IPS-NIHi11 (cell line): ENCODE measurements at places on chromosomes 2 and 18.
A peak's percentile ranks its signal among the peaks of the same experiment; 100 is the strongest.

DNA sequence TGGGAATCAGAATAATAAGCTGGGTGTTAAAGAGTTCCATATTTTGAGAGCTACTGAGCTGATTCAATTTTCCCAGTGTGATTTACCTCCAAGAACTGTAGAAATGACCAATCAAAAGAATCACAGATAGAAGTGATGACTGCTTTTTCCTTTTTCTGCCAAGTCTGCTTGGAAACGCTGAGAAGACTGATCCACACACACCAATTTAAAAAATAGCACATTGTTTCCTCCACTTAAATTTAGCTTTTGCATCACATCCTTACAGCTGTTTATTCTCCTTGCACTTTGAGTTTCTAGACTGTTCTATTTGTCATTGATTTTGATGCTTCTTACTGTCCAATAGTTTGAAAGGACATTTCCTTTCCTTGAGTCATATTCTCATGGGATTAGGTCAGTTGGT, 590.3 kb upstream of the CHAC2 start:
- no peak for DNase-seq

DNA sequence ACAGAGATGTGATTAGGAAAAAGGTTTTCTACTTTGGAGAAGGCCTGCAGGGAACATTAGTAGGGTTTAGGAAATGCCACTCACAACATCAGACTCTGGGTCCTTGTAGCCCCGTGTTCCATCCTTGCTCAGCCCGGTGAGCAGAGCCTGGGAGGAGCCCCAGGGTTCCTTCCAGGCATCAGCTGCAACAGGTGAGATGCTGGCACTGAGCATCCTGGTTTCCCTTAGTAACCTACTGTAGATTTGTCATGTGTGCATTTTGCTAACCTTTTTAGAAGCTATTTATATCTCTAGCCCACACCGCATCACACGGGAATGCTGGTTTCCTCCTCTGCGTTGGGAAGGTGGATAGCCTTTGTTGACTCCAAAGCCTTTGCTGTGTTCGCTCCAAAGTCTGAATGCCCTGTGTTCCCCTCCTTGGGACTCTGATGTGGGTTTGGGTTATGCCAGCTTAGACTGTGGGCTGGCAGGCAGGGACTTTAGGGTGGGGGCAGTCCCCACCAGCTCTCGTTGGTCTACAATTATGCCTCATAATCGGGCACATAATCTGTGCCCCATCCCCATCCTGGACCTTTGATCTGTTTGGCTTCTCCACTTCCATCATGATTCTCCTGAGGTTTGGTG, 69.3 kb downstream of the TMEM247 start:
- no peak for DNase-seq

GRCh38 chr2:121491518-121491917, 39.2 kb upstream of the RNU4ATAC start:
- DNase-seq: no peak

DNA sequence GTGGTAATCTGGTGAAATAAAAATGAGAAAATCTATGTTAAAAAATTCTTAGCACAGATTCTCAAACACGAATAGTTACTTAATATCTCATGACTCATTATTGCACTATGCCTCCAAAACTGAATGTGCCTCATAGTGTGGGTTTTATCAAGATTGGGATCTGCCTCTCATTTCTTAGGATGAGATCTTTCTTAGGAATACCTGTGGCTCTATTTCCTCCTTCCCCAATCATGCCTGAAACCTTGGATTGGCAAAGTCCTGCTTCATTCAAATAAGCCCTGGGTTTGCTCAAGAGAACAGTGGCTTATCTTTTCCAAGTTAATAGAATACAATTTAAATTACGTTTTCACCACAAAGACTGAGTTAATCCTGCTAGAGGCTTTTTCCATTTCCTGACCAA, 100.3 kb downstream of the DPP10 start:
- no peak for DNase-seq

DNA sequence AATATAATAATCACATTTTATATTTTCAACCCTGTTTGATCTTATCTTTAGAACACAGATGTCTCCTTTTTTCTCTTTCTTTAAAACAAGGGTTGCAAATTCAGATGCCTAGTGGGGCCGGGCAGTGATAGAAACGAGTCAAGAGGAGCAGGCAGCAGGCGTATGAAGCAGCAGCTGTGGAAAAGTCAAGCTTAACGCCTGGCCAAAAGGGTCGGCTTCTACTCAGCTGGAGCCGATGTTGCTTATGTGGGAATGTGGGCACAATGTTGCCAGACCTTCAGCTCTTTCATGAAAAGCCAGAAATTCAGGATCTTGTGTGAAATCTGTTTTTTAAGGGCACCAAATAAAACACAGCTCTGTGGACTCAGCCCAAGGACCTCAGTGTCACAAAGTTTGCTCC, 642.7 kb downstream of the ARHGAP15 start:
- DNase-seq: no peak

GRCh38 chr2:28356095-28356911, 36.4 kb upstream of the FOSL2 start:
- DNase-seq: peak; percentile 59

DNA sequence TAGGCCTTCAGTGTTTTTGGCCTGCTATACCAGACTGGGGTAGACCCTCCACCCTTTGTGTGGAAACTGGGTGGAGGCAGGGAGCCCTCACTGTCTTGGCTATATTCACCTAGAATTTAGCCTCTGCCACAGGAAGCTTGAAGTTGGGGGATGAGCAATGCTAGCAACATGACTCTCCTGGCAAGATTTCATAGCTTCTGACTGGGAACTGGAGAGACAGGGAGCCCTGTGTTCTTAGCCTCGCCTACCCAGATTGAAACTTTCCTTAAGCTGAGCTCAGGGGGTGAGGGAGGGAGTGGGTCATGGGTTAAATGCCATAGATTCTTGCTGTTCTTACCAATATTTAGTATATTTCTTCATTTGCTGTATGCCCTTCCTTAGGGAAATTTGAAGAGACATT, 46.8 kb upstream of the FAM98A start:
- DNase-seq: no peak

GRCh38 chr18:1464444-1465217, 560.0 kb downstream of the ADCYAP1 start:
- DNase-seq: no peak

- no peak for DNase-seq
Observed at GRCh38 chr2:212977152-212977551, 174.3 kb downstream of the IKZF2 start.

DNA sequence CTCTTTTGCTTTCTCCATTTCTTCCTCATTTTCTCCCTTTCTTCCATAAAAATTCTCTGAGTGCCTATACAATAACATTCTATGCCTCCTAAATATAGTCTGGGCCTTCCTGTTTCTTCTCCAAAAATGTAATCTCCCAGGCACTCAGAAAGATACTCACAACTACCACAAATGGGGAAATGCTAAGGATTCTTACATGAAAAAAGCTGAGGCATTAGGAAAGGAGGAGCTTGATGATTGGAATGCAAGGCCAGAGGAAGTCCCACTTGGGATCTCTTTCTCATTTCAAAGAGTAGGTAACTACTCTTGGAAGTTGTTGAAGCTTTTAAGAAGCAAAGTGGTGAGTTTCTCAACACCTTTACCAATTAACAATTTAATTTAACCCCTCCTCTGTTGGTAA, 3.4 kb downstream of the VSNL1 start:
- no peak for DNase-seq

- no peak for DNase-seq
Observed at GRCh38 chr2:59787095-59787494, 766.4 kb downstream of the BCL11A start.

DNA sequence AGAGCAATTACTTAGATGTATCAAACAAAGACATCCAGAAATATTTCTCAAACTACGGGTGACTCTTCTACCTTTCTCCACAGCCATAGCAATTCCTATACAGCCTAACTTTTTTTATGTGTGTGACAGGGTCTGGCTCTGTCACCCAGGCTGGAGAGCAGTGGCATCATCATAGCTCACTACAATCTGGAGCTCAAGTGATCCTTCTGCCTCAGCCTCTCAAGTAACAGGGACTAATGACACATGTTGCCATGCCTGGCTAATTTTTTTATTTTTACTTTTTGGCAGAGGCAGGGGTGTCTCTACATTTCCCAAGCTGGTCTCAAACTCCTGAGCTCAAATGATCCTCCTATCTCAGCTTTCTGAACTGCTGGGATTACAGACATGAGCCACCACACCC, 328.9 kb upstream of the NT5C1B start:
- DNase-seq: no peak

DNA sequence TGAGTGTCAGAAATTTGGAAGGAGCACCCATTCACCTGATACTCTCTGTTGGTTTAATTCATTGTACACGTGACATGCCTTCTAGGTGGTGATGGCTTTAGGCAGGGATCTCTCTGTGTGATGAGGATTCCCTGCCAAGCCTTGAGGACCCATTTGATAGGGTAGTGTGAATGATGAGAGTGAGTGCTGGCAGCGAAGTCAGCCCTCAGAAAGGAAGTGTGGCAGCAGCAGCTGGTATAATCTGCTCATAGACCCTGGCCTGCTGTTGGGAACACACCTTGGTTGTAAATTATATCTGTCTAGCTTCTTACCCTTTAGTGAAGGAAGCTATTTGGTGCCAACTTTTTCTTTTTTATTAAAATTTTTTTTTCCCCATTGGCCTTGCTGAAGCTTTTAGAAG, 164.5 kb downstream of the HAUS1 start:
- no peak for DNase-seq

- DNase-seq: no peak
Observed at GRCh38 chr2:198930170-198930569, 527.6 kb downstream of the SATB2 start.

- DNase-seq: no peak
Observed at GRCh38 chr2:27655155-27655951, 8.1 kb downstream of the SUPT7L start.

DNA sequence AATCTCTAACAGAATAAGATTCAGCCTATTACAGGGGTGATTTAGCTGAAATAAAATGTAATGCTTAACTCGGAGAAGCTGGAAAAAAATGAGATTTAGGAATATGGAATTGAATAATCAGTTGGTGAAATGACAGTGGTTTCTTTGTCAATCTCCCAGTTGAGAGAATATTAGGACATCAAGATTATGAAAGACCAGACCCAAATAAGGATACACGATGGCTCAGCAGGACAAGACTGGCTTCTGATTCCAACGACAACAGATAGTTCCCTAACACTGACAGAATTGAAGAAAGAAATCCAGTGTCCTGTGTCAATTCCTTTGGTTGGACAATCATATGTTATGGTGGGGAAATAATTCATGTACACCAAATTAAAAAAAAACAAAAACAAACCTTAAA, 55.8 kb downstream of the HRH4 start:
- no peak for DNase-seq
